ENCODE measurements at places on chromosomes 1 and 21. TPM values are rescaled to one million over a fixed set of nuclear protein-coding genes. Genes with fewer than 3 reads are reported as not detected.

The PRAMEF1 gene
- not detected for total RNA-seq

The RIPPLY3 gene
- total RNA-seq: not detected

The SLAMF7 gene
- total RNA-seq: 2.1 TPM

The PKP1 gene
- 1,187 TPM for total RNA-seq

The ERICH3 gene
- not detected for total RNA-seq

GRCh38 chr1:227838181-227838580, 22.7 kb downstream of the PRSS38 start:
- no peak for DNase-seq
- H3K27me3 ChIP-seq: no peaks in the 10 kb centered on the region
- no peak overlapping the region for H3K4me3 ChIP-seq
- H3K27ac ChIP-seq: no peak overlapping the region
- no peaks in the 10 kb centered on the region for H3K36me3 ChIP-seq

DNA sequence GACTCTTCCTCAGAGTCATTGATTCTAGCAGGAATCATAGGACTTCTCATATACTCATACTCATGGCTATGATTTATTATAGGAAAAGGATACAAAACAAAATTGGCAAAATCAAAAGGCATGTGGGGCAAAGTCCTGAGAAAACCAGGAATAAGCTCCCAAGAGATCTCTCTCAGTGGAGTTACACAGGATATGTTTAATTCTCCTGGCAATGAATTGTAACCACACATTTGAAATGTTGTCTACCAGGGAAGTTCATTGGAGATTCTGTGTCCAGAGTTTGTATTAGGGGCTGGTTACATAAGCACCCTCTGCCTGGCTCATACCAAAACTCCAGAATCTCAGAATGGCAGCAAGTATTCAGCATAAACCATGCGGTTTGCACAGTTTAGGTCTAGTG, 63.9 kb downstream of the ADAMTS1 start:
- no peaks in the 10 kb centered on the region for H3K4me1 ChIP-seq
- no peak overlapping the region for H3K27ac ChIP-seq
- no peak for DNase-seq

DNA sequence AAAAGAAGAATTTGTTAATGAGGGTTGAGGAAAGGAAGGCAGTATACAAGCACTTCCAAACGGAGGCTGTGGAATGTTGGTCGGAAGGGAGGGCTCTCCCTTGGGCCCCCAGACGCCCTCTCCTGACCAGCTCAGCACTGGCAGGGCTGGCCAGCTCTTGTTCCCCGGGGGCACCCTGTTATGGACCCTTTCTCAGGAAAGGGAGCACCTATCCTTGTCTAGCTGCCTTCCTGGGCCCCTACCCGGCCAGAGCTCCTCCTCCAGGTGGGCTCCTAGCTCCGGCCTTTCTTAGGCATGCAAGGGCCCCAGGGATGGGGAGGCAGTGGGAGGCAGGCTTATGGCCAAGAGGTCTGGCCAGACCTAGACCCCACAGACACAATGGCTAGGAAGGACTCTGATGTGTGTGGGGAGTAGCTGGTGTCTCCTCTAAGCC, 926 bp downstream of the BLACAT1 start:
- DNase-seq: no peak
- peaks cover 25% of the 10 kb centered on the region for H3K4me1 ChIP-seq
- H3K36me3 ChIP-seq: no peaks in the 10 kb centered on the region
- no peak overlapping the region for H3K27ac ChIP-seq

DNA sequence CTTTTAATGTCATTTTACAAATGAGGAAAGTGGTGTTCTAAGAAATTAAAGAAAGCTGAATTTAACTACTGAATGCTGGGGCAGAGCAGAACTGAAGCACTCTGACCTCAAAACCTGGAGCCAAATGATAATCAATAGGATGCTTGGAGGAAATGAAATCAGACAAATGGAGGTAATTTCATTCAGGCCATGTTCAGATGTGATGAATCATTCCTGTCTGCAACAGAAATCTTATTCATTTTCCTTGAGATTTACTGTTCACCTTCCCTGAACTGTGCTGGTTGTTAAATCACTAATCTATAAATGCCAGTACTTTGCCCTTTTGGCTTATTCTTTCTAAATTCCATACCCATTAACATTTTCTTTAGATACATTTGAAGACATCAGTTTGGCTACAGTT, 85.6 kb upstream of the SNX7 start:
- H3K4me1 ChIP-seq: no peaks in the 10 kb centered on the region
- no peak for DNase-seq
- no peaks in the 10 kb centered on the region for H3K27me3 ChIP-seq
- no peak overlapping the region for H3K27ac ChIP-seq
- no peaks in the 10 kb centered on the region for H3K36me3 ChIP-seq
- no peak overlapping the region for H3K4me3 ChIP-seq

GRCh38 chr1:225962440-225962975, 21.5 kb upstream of the LEFTY2 start:
- peaks cover 4% of the 10 kb centered on the region for H3K4me1 ChIP-seq
- H3K4me3 ChIP-seq: no peak overlapping the region
- peaks cover 9% of the 10 kb centered on the region for H3K27me3 ChIP-seq
- H3K36me3 ChIP-seq: no peaks in the 10 kb centered on the region
- no peak overlapping the region for H3K27ac ChIP-seq
- DNase-seq: peak; percentile 76

DNA sequence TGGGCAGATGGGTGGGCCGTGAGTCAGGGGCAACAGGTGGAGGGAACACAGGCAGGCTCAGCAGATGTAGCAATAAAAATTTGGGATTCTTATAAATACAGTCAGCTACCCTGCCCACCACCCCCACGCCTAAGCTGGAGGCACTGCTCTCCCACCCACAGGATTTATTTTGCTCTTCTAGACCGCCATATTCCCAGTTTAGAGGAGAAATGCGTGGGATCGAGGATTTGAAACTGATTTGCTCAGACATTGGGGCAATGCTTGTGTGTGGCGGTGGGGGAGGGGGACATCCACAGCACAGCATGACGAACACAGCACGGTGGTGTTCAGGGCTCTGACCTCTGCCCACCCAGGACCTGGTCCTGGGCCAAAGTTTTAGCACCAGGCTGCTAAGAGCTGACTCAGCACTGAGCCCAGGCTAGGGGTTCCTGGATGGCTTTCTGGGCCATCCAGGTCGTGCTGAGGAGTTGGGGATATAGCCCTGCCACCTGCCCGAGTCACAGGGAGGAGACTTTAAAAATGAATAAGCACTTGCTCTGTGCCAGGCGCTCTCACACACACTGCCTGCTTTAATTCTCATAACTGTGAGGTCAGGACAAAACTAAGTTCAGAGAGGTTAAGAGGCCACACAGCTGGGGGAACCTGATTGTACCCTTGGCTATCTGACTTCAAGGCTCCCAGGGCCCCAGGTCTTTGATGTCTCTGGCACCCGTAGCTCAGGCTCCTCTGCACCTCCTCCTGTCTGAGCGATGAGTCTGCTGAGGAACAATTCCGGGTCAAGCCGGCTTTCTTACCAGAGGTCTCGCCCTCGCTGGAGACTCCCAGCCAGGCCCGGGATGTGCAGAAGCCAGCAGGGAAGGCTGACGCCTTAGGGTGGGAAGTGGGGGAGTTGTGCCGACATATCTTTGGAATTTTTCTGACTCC, 29.4 kb upstream of the CSF1 start:
- peaks cover 31% of the 10 kb centered on the region for H3K4me1 ChIP-seq
- no peaks in the 10 kb centered on the region for H3K27me3 ChIP-seq
- H3K36me3 ChIP-seq: no peaks in the 10 kb centered on the region
- H3K27ac ChIP-seq: no peak overlapping the region
- H3K4me3 ChIP-seq: no peak overlapping the region

- DNase-seq: no peak
- H3K27me3 ChIP-seq: no peaks in the 10 kb centered on the region
- no peak overlapping the region for H3K27ac ChIP-seq
- no peak overlapping the region for H3K4me3 ChIP-seq
- H3K4me1 ChIP-seq: peaks cover 19% of the 10 kb centered on the region
These were observed 24.6 kb downstream of the HMGN2 start for GRCh38 chr1:26496861-26497260.

DNA sequence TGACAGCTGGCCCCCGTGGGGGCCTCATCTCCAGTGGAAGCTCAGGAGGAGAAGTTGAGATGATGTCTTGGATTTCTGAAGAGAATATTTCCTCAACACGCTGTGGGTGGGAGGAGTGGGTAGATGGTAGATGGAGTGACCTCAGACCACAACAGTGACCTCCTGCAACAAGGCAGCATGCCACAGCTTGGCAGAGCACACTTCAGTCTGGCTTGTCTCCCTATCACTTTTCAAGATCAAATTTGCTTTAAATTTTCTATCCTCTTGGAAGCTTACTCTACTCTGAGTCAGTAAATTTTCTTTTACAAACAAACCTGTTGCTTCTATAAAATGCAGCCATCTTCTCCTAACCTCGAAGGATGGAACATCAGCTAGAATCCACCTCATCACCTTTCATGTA, 59.7 kb downstream of the NTPCR start:
- H3K4me3 ChIP-seq: no peak overlapping the region
- peaks cover 2% of the 10 kb centered on the region for H3K36me3 ChIP-seq
- no peak for DNase-seq
- H3K27ac ChIP-seq: no peak overlapping the region

Data from suprapubic skin (tissue), 4 donors.